ENCODE measurements at places on chromosomes 13 and 19.

DNA sequence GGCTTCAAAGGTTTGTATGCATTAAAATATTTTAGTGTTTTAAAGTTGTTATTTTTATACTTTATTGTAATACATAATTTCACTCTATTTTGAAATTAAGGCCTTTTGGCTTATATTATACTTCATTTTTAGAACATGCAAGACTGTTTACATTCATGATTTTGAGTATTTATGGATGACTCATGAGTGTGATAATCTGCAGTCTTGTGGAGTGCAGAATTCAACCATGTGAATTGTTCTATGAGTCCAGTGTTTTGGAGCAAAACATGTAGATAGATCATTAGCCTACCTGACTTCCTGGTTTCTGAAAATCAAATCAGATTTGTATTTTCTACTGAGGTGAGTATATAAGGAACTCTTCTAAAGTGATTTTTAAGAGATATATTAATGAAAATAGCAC lies 241.8 kb downstream of the PCCA start:
- DNase-seq: no peak

DNA sequence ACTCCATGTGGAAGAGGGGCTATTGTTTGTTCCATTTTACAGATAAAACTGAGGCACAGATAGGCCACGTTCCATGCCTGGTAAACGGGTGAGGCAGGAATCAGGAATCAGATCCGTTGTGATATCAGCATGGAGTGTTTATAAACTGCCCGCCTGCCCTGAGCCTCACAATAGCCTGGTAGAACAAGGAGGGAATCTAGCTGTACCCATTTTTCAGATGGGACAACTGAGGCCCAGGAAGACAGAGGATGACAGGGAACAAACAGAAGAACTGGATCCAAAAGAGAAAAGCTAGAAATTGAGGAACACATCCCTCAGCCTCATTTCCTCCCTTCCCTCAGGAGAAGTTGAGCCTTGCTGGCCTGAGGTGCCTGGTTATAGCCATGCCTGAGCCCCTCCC lies 32.5 kb downstream of the CERS4 start:
- DNase-seq: no peak

DNA sequence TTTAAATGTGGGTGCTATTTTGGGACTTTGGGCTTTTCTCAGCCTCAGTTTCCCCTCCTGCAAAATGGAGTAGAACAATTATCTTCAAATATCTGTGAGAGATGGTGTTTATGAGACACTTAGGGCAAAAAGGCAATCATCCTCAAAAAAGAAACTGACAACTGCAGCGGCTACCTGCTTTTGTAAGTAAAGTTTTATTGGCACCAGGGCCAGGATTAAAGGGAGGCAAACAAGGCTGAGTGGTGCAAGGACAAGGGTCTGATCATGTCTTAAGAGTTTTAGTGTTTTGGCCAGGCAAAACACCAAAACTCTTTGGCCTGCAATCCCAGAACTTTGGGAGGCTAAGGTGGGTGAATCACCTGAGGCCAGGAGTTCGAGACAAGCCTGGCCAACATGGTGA lies 1.3 kb upstream of the MAST3 start:
- DNase-seq: no peak

GRCh38 chr13:29402166-29402636 lies 193.3 kb downstream of the SLC7A1 start:
- no peak for DNase-seq

DNA sequence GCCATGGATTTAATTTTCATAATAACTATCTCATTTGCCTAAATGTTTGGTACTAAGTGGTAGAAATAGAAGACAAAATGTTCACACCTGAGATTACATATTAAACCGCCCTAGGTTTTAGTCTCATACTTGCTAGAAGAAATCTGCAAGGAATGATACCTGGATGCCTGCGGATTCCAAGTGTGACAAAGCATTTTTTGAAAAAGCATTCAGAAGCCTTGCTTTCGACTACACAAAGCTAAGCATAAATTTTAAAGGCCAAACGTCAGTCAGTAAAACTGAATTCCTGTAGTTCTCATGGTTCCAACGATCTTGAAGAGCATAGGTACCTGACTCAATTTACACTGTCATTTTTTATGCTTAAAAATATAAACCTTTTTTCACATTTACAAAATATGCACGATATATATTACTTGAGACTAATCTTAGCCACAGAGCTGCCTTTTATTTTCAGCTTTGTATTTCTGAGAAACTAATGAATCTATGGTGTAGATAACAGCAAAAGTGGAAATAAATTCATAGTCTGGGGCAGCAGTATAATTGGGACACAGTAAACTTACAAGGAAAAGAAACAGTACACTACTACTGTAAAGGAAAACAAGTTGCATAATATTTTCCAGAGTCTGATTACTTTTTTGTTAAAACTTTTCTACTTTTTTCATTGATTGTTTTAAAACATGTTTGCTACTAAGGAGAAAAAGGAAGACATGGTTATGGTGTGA lies 1.2 kb upstream of the LRRC63 start:
- DNase-seq: no peak

GRCh38 chr13:80329250-80329649 lies 11.7 kb downstream of the SPRY2 start:
- DNase-seq: no peak

DNA sequence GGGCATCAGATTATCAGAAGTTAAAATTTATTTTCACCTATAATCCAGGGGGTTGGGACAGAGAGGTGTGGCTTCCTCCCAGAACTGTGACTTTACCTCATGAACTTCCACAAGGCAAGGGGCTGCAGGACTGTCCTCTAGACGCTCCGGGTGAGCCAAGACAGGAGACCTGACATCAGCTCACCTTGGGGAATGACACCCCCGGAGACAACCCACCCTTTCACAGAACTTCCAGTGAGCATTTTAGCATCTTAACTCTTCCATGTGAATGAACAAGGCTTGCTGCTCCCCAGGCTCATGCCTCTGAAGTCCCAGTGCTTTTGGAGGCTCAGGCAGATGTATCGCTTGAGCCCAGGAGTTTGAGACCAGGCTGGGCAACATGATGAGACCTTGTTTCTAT lies 29.4 kb upstream of the TFDP1 start:
- no peak for DNase-seq

DNA sequence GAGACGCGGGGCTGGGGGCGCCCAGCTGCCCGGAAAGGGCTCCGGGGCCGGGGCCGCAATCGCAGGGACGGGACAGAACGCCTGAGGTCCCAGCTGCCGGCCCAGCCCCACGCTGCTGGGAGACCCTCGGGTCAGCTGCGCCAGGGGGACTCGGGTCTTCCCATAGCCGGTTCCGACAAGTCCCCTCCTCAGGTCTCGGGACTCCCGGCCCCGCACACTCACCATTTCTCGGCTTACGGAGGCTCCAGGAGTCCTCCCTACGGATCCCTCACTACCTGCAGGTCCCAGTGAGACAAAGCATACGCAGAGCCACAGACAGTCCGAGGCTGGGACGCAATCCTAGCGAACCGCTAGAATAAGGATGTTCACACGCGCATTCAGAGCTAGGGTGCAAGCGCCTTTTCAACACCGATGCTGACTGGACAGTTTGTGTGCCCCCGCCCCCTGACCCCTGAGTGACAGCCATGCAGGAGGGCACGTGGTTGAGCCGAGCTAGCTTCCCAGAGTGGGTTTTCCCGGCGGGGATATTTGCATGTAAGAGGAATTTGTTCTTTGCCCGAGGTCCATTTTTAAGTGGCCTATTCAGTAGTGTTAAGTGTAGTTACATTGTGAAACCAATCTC lies 13.6 kb downstream of the ZNF490 start:
- no peak for DNase-seq

- DNase-seq: no peak
Observed at GRCh38 chr19:3125900-3126524, 9.8 kb upstream of the GNA15 start.
